ENCODE measurements at places on chromosomes 2 and 18. TPM values are rescaled to one million over a fixed set of nuclear protein-coding genes. Genes with fewer than 3 reads are reported as not detected.

DNA sequence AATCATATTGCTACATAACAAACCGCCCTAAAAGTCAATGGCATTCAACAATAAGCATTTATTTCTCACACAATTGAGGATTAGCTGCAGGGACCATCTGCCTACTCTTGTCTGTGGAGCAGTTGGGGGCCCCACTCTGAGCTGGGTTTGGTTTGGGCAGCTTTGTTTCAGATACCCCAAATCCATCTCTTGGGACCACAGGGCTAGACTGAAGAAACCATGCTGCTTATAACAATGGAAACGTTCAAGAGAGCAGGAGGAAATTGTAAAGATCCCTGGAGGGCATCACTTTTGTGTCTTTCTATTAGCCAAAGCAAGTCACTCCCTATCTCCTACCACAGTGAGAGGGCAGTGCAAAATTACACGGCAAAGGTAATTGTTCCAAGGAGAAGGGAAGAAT, 146.5 kb upstream of the MGAT5 start:
- no peak for DNase-seq

DNA sequence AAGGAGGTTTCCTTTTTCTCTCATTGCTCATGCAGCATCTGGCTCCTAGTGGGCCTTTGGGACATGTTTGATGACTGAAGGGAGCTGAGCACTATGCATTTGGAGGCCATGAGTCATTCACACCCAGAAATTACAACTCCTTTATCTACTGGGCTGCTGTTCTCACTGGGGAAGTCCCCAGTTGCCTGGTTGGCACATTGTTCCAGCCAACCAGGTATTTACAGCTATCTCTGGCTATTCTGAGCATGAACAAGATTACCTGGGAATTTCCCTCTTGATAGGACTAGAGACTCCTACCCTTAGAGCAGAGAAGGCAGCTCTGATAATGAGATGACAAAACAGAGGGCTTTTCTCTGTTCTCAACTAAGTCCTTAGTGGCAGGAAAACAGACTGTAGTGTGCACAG, 206.5 kb downstream of the SETBP1 start:
- DNase-seq: no peak

- no peak for DNase-seq
Measured at GRCh38 chr2:168201584-168202116, 45.7 kb downstream of the STK39 start.

DNA sequence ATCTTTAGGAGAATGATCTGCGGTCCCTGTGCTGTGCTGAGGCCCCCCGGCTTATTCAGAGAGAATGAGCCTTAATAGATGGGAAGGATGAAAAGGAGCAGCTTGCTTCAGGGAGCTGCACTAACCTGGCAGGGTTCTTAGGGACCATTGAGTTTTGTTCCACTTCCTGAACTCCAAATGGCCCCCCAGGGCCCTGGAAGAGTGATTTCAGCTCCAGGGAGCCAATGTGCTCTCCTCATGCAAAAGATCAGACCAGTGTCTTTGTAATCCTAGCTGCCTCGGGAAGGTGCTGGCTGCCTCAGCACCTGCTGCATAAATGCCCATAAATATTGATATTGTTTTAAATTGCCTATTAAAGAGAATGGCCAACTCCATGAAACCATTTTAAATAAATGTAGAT, 210.2 kb downstream of the NCK2 start:
- DNase-seq: no peak

DNA sequence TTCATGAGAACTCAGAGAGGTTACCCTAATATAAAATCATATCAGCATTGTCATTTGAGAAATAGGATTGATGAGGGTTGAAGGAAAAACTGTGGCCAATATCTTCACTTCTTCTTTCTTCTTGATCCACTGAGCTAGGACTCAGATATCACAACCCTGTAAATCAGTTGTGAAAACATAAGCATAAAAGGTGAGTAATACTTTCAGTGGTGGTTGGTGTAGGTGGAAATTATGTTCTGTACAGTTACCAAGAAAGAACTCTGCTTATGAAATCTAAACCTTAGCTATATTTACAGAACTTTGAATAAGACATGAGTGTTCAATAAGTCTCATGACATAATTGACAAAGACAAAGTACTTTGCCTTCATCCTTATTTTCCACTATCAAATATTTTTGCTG, 56.3 kb downstream of the PAX3 start:
- no peak for DNase-seq

- DNase-seq: no peak
Measured at GRCh38 chr2:16365366-16365765, 300.3 kb downstream of the CYRIA start.

- no peak for DNase-seq
Measured at GRCh38 chr2:47011696-47012095, 96.1 kb upstream of the MCFD2 start.

- DNase-seq: no peak
Measured at GRCh38 chr18:48375150-48375800, 33.9 kb downstream of the ZBTB7C start.

GRCh38 chr18:58716060-58716756, 44.9 kb downstream of the MALT1 start:
- DNase-seq: no peak

- no peak for DNase-seq
Measured at GRCh38 chr2:240447934-240448333, 12.5 kb downstream of the GPC1 start.

GRCh38 chr2:15967415-15968279, 27.3 kb downstream of the MYCN start:
- no peak for DNase-seq

DNA sequence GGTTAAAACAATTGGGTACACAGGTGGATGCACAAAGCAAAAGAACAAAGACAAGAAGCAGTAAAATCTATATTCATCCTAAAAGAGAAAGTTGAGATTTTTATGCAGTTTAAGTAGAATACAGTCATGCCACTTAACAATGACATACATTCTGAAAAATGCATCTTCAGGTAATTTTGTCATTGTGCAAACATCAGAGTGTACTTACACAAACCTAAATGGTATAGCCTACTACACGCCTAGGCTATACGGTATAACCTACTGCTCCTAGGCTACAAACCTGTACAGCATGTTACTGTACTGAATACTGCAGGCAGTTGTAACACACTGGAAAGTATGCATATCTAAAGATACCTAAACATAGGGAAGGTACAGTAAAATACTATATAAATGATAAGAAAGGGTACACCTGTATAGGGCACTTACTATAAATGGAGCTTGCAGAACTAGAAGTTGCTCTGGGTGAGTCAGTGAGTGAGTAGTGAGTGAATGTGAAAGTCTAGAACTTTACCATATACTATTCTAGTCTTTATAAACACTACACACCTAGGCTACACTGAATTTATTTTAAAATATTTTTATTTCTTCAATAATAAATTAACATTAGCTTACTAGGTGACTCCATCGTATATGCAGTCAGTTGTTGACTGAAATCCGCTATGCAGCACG, 132.9 kb downstream of the BARD1 start:
- no peak for DNase-seq

- no peak for DNase-seq
Measured at GRCh38 chr2:88811233-88811632, 119.8 kb downstream of the RPIA start.

GRCh38 chr2:177283906-177284305, 19.4 kb upstream of the NFE2L2 start:
- DNase-seq: no peak

- DNase-seq: no peak
Measured at GRCh38 chr2:128468186-128468920, 149.7 kb upstream of the HS6ST1 start.

DNA sequence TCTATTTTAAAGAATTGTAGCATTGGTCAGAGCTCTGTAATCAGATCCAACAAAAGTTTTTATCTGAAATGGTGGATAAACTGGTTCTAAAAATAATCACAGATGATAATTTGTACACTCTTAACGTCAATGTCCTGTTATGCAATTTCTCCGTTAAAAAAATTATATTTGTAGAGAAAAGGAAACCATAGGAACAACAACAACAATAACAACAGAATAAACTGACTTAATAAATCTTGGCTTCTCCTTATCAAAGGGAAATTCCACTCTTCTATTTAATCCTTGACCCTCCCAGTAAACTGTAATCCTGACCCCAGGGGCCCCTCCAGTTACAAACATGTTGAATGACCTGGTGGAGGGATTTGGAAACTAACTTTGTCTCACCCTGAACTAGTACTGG, 78.6 kb upstream of the ZFP36L2 start:
- DNase-seq: no peak

CTLA4 gene
- polyA plus RNA-seq: 0.25 TPM

UGT1A8 gene
- 0.56 TPM for polyA plus RNA-seq

ACOXL gene
- polyA plus RNA-seq: 1.2 TPM

SCN2A gene
- polyA plus RNA-seq: 0.27 TPM

CCDC148 gene
- 0.28 TPM for polyA plus RNA-seq

TCF4 gene
- polyA plus RNA-seq: 46.3 TPM

Data from urinary bladder (tissue), 4 donors.